ENCODE measurements at places on chromosomes 6 and 20.
A peak's percentile ranks its signal among the peaks of the same experiment; 100 is the strongest.

DNA sequence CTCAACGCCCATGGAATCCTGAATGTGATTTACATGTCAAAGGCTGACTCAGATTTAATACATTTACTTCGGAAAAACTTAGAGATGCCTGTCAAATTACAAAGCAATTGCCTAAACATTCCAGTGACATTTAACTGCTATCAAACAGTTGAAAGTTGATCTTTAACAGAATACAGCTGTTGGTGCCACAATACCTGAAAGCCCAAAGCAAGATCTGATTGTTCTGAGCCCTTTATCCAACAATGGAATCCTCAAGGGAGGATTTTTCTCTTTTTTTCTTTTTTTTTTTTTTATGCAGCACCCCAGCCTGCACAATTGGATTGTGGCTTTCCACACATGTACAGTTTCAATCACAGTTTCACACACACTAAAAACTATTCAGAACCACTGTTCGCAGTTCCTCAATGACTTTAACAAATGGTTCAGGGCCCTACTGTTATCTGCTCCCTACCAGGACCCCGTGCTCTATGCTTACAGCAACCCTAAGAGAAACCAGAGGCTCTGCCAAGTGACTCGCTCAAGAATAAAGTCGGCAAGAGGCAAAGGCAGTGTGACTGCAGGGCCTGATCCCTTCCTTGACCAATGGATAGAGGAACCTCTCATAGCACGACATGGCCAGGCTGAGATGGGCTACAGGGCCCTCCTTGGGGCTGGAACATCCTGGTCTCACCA is 33.3 kb downstream of the EPB41L2 start:
- peak; percentile 39 for DNase-seq

- peak; percentile 98 for DNase-seq
These were observed 3.0 kb upstream of the TGM2 start for GRCh38 chr20:38167851-38168760.

GRCh38 chr6:128598571-128598970 is 78.2 kb upstream of the PTPRK start:
- no peak for DNase-seq

GRCh38 chr6:25124216-25124715 is 154.9 kb upstream of the CARMIL1 start:
- peak; percentile 60 for DNase-seq

DNA sequence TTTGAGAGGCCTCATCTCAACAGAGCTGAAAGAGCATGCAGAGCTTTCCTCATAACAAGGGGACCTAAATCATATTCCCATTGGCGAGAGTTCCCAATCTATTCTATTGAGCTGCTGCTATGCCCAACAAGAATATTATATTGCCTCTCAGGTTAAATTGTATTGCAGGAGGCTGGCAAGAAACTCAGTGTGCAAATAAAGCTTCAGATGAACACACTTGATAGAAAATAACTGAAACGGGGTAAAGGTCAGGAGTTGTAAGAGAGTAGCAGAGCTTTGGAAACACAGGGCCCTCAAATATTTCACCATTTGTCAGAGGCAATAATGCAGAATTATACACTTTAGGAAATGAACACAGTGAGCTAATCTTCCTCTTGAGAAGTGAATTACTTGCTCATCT is 364.3 kb upstream of the SPTLC3 start:
- no peak for DNase-seq

DNA sequence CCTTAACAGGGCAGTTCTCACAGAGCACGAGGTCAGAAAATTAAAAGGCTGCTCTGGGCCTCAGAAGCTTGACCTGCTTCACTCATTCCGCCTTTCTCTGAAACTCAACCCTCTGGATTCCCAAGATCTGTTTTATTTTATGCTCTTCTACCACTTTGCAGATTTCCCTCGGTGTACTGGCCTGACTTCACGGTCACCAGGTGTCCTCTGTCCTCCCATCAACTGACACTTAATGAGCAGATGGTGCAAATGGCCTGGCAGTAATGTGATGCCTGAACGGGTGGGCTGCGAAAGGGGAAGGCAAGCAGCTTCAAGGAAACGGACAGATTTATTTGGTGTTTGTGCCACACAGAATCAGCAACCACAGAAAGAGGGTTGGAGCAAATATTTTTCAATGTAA is 169.7 kb upstream of the TFAP2D start:
- DNase-seq, result no peak

- DNase-seq, result no peak
These were observed at the start of gene LY6G6D for GRCh38 chr6:31715022-31715958. LY6G6D (plus strand) TSS chr6:31715348; CDS start chr6:31715356, 8 bp downstream.

GRCh38 chr20:18928626-18929025 is 115.0 kb downstream of the SCP2D1 start:
- DNase-seq, result no peak

- DNase-seq, result no peak
These were observed 58.9 kb downstream of the RREB1 start for GRCh38 chr6:7166410-7167293.

DNA sequence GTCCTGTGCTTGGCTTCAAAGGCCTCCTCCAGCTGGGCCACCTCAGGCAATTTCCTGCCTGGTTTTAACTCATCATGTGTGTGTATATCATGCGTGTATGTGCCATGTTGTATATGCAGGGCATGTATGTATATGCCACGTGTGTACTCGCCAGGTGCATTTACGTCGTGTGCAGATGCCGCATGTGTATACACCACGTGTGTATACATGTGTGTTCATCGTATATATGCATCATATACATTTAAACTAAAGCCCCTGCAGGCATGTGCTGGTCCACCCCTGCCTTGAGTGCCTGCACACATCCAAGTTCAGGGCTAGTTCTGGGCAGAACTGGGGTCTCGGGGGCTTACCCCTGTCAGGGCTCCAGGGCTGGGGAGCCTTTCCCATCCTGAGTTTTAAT is 54.0 kb upstream of the SMOC2 start:
- DNase-seq, result no peak

GRCh38 chr6:157021344-157021992 is 244.3 kb downstream of the ARID1B start:
- peak; percentile 85 for DNase-seq

GRCh38 chr20:23915844-23916243 is 36.3 kb upstream of the CST5 start:
- DNase-seq, result no peak

DNA sequence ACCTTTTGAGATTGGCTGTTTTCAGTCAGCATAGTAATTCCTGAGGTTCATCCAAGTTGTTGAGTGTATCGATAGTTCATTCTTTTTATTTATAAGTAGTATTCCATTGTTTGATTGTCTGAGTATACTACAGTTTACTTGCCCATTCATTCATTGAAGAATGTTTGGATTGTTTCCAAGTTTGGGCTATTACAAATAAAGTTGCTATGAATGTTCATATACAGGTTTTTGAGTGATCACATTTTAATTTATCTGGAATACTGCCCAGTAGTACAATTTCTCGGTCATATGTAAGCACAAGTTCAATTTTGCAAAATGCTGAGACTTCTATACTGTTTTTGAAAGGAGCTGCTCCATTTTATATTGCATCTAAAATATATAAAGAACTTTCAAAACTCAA is 14.2 kb upstream of the EPHA7 start:
- no peak for DNase-seq

Data from AG10803 (cell line).